Activated CD8-positive, alpha-beta memory T cell treated with anti-CD3 and anti-CD28 coated beads, Interleukin-2, amount 50 U/mL, for 48 hours (primary cell): ENCODE measurements at places on chromosomes 5 and 9.

- DNase-seq, result no peak
Observed at GRCh38 chr5:31657315-31657979, 18.5 kb downstream of the PDZD2 start.

GRCh38 chr5:91438871-91439270, 55.8 kb upstream of the ARRDC3 start:
- no peak for DNase-seq

DNA sequence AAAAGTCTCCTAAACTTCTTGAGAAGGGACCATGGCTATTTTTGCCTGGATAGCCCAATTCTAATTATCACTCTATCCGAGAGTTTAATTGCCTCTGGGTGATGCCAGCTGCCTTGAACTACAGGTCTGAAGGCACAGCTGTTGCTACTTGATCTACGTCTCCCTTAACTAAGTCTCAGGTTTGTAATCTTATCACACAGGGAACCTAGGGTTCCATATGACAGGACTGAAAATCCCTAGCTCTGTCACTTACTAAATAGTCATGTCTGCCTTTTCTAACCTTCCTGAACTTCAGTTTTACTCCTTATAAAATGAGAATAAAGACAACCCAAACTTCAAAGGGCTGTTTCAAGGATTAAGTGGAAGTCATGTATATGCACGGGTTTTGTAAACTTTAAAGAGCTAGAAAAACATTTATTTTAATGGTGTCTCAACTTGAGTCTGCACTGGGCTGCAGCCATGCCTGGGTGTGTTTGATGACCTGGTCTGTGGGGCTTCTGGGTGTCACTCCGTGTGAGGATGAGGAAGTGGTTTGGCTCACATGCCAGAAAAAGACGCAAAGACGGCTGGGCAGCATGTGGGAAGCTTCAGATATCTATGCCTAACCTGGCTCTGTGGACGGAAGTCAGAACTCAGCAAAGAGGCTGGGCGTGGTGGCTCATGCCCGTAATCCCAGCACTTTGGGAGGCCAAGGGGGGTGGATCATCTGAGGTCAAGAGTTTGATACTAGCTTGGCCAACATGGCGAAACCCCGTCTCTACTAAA, 129.3 kb upstream of the SLC44A1 start:
- DNase-seq, result peak; percentile 58

- no peak for DNase-seq
Observed at GRCh38 chr9:121294866-121295661, 27.1 kb downstream of the GSN start.

GRCh38 chr9:115625251-115625650, 507.3 kb upstream of the TNC start:
- DNase-seq, result no peak

DNA sequence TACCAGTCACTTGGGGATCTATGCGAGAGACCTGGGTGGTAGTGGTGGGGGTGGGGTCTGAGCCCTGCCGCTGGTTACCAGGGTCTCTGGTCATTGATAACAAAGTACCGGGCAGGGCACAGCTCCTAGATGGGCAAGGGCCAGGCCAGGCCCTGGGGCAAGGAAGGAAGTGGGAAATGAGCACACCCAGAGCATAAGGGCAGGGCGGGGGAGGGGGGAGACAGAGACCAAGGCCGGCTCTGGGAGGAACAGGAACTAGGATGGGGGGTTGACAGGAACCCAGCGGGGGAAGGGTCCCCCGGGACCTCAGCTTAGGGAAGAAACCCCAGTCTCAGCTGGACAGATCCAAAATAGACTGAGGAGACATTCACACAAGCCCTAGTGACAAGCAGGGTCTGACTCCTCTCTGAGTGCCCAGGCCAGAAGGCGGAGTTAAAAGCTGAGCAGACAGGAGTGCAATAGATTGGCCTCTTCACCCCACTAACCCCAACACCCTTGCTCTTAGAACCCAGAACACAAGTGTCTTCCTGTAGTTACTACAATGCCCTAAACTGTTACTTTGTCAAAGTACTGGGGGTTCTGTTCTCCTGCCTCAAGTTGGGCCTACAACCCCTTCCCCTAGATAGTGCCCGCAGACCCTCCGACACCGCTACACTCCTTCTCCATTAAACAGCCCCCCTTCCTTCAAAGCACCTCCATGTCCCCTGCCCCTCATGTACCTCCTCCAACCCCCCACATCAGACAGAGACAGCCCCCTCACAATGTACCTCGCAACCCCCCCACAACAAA, 628 bp downstream of the ATOSB start:
- no peak for DNase-seq

- DNase-seq, result no peak
Observed at GRCh38 chr5:150999704-151000442, 20.5 kb upstream of the GPX3 start.

GRCh38 chr5:75337366-75338021, 474 bp downstream of the HMGCR start:
- DNase-seq, result peak; percentile 77

DNA sequence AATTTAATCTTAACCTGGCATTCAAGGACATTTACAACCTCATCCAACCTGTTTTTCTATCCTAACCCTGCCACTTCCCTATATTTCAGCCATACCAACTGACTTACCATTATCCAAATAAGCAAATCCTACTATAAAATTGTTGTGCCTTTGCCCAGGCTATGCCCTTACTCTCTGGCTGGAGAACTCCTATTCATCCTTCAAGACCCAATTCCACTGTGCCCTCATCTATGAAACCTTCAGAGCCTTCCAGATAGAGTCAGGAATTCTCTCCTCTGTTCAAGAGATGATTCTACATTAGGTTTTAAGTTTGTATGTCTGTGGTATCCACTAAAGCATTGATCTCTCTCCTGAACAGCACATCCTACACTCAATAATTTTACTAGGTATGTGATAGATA, 46.3 kb upstream of the MSX2 start:
- DNase-seq, result no peak

- DNase-seq, result no peak
Observed at GRCh38 chr9:122055701-122056100, 37.4 kb downstream of the TTLL11 start.

- no peak for DNase-seq
Observed at GRCh38 chr5:35247648-35248034, 17.4 kb upstream of the PRLR start.

GRCh38 chr5:151063142-151063989, 17.5 kb downstream of the TNIP1 start:
- no peak for DNase-seq

DNA sequence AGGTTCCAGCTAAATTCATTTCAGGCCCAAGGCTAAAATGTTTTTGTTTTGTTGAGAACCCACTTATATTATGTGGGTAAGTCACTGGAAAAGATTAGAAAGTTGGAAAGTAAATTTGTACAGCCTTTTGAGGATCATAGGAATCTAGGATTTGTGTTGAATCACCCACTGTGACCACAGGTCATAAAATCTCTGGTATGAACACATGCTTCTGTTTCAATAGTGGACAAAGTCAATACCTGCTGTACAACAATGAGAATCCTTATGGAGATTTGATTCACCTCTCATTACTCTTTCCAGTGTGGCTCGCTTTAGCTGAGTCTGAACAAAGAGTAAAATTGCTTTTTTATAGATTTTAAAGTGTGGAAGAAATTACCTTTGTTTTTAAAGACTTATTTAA, 369.5 kb downstream of the TMEM167A start:
- no peak for DNase-seq

- DNase-seq, result no peak
Observed at GRCh38 chr9:127562841-127563401, 49.2 kb upstream of the STXBP1 start.

DNA sequence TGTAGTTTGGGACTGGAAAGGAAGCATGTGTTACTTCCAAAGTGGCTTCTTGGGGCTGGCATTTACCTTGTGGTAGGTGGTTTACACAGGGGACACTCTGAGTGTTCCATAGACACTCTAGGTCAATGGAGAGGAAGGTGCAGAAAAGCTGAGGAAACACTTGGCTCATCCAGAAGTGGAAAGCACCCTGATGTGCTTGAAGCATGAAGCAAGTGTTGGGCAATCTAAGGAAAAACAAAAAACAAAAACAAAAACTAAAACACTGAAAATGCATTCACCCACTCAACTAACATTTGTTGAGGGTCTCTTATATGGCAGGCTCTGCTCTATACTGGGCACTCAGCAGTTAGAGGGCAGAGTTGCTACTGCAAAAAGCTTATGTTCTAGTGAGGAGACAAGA, 2.9 kb upstream of the ERAP2 start:
- no peak for DNase-seq

GRCh38 chr9:134650431-134651190, 9.0 kb downstream of the COL5A1 start:
- DNase-seq, result no peak

GRCh38 chr5:52777186-52777585, 10.5 kb upstream of the ITGA1 start:
- no peak for DNase-seq

GRCh38 chr5:14231156-14231555, 88.0 kb downstream of the TRIO start:
- DNase-seq, result no peak

DNA sequence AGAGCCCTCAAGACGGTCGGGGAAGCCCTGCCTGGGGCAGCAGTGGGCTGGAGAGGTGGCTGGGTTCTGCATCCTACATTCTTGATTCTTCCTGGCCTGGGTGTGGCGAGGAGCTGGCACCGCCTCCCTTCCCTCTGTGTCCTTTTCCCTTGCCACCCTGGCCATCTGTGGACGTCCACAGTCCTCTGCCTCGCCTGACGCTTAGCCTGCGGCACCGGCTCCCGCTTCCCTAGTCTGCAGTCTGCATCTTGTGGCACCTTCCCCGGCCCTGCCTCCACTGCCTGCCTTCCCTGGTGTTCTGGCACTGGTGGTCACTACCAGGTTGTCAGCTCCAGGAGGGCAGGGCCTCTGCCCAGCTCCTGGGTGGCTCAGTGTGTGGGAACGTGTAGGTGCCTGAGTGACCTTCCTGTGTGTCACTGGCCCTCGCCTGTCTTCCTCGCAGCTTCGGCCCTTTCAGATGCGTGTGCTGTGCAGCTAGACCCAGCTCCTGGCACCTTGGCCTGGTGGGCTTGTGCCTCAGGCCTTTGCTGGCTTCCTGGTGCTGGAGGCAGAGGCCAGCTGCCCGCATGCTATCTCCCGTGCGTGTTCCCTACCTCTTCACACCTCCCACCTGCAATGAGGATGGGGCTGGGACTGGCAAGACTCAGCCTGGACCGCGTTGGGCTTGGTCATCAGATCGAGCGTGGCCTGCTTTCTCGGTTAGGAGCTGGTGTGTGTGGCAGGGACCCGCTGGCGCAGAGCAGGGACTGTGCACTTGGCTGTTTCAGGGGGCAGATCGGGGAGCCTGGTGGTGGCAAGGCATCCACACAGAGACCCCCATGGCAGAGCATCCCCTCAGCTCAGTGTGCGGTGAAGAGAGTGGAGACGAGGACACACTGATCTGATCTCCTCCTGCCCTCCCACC, 20.9 kb downstream of the TRAF2 start:
- DNase-seq, result no peak

DNA sequence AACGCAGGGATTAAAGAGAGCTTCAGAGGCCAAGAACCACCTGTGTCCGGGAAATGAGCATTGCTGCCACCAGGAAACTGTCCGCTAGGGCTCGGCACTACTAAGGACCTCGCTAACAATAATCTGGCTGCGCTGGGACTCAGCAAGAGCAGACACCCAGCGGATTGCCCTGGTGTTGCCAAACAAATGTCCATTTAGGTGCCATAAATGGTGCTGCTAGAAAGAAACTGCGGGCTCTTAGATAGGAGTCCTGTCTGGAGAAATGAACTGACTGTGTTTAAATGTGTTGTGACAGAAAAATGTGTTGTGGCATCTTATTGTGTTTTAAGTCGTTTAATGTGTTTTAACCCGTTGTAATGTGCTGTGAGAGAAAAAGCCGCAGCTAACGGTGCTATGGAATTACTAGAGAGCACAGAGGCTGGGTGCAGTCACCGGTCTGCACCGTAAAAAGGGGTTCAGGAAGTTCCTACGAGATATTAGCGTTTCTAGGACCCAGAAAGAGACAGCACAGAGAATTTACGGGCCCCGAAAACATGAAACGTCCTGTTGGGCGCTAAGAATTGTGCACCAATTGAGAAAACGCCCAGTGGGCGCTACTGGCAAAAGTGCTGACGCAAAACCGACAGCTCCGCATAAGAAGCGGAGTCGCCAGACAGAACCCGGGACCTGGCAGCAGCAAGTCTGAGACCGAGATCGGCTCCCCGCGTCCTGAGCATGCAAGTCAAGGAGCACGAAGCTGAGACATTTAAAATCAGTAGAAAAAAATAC, 90.6 kb downstream of the ANXA2R start:
- peak; percentile 76 for DNase-seq

DNA sequence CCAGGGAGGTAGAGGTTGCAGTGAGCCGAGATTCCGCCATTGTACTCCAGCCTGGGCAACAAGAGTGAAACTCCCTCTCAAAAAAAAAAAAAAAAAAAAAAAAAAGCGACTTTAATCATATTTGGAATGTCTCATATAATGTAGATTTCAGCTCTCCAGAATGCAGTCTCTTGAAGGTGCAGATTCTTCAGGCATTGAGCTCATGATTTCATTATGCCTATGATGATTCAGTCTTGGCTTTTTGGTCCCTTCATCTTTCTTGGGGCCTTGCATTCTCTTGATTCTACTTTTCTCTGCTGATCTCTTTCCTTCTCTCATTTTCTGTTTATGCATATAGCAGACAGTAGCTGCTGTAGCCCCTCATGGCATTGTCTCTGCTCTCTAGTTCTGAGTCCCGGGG, 22.9 kb downstream of the KDM4C start:
- DNase-seq, result no peak

DNA sequence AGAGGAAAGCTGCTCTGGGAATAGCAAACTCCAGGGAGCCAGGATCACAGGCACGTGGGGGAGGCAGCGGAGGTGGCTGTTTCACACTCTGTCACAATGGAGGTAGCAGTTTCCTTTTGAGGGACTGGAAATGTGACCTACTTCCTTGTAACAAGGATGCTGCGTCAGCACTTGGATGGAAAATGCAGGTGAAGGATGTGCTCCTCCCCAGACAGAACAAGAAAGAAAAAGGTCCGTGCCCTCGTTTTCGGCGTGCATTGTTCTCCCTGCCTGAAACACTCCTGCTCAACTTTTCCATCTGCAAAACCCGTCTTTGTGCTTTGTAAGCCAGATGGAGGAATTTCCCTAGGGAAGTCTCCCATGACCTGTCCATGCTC, 55.1 kb upstream of the SH3PXD2B start:
- no peak for DNase-seq

DNA sequence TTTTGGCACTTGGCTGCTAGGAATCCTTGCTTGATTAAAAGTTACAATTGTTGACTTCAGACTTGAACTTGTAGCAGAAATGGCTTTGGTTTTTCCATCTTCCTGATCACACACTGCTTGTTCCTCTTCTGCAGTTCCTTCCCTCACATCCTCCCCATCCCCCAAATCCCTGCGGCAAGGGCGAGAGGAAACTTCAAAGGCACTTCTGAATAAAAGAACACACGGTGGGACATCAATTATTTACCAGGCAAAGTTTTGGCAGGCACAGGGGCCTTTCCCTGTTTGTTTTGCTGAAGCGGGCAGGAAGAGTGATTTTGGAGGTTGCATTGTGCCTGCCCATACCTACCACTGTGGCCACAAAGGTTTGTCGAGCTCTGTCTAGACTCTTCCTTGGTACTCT, 260.9 kb downstream of the KIF4B start:
- DNase-seq, result no peak

GRCh38 chr5:139063664-139064054, 134.5 kb downstream of the SIL1 start:
- no peak for DNase-seq
